Activated CD4-positive, alpha-beta T cell treated with anti-CD3 and anti-CD28 coated beads, Interleukin-2, amount 50 U/mL, for 4 hours (primary cell): ENCODE measurements at places on chromosomes 13 and 19.
A peak's percentile ranks its signal among the peaks of the same experiment; 100 is the strongest.

DNA sequence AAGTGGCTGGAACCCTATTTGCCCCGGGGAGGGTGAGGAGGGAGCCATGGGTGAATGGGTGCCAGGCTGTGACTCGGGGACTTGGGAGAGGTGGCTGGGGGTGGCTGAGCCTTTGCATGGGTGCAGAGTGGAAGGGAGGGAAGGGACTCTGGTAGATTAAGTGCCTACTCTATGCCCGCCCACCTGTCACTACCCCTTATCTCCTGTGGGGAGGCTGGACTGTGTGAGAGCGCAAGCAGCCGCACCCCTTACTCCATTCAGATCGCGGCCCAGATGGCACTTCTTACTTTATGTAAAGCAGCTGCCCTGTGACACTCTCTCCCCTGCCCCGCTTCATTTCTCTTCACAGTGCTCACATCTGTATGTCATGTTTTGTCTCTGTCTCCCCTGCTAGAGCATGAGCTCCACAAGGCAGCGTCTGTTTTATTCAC lies 2.9 kb downstream of the KASH5 start:
- DNase-seq = no peak

GRCh38 chr19:49190781-49191180 lies 33.2 kb downstream of the TRPM4 start:
- no peak for DNase-seq

- no peak for DNase-seq
Measured at GRCh38 chr19:53818756-53819155, 5.4 kb downstream of the NLRP12 start.

DNA sequence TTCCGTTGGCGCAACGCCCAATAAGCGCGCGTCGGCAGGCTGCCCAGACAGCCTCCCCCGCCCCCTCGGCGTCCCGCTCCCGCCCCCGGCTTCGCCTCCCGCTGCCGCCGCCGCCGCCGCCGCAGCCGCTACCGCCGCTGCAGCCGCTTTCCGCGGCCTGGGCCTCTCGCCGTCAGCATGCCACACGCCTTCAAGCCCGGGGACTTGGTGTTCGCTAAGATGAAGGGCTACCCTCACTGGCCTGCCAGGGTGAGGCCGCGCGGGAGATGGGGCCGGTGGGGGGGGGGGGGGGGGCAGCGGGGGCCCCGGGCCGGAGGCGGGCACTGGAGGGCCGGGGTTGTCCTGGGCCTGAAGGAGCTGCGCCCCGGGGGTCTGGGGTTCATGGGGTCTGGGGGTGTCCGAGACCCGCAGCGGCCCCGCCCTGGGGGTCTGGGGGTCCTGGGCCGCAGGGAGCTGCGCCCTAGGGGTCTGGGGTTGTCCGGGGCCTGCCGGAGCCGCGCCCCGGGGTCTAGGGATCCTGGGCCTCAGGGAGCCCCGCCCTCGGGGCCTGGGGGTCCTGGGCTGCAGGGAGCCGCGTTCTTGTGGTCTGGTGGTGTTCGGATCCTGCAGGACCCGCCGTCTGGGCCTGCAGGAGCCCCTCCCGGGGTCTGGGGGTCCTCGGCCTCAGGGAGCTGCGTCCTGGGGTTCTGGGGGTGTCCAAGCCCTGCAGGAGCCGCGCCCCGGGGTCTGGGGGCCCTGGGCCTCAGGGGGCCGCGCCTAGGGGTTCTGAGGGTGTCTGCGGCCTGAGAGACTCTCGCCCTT lies at the start of gene HDGFL2:
HDGFL2 (plus strand) TSS at position 124 of the 801 bp plus-strand sequence; CDS start at position 178, 54 bp downstream.
- no peak for DNase-seq

- no peak for DNase-seq
Measured at GRCh38 chr13:75641026-75641425, 4.9 kb downstream of the LMO7 start.

- DNase-seq = no peak
Measured at GRCh38 chr19:49976496-49976895, 15.5 kb upstream of the SIGLEC11 start.

GRCh38 chr13:28716511-28716910 lies 2.3 kb downstream of the SLC46A3 start:
- no peak for DNase-seq

DNA sequence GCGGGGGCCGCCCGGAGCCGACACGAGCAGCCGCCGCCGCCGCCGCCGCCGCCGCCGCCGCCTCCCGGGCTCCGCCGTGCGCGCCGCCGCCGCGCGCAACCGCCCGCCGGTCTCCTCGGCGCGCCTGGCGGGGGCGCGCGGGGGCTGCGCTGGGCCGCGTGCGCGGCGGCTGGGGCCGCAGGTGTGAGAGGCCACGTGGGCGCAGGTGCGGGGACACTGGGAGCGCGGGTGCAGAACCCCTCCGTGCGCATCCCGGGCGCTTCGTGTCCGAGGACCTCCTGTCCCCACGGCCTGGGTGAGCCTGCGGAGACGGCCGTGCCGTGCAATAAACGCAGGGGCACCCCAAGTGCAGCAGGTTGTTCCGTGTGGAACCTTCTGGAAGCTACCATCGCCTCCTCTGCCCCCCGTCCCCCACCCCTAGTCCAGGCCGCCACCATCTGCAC lies at the start of gene LINGO3:
LINGO3 (minus strand) TSS at position 41 of the 443 bp plus-strand sequence. CDS start 16,378 bp downstream, outside the sequence.
- no peak for DNase-seq

- no peak for DNase-seq
Measured at GRCh38 chr13:34139660-34140227, 321.8 kb downstream of the RFC3 start.

- no peak for DNase-seq
Measured at GRCh38 chr19:45814851-45815480, at the start of gene RSPH6A. RSPH6A (minus strand) TSS chr19:45815308; CDS start chr19:45815176, 132 bp downstream.

GRCh38 chr13:67519356-67519755 lies 289.2 kb upstream of the PCDH9 start:
- no peak for DNase-seq

DNA sequence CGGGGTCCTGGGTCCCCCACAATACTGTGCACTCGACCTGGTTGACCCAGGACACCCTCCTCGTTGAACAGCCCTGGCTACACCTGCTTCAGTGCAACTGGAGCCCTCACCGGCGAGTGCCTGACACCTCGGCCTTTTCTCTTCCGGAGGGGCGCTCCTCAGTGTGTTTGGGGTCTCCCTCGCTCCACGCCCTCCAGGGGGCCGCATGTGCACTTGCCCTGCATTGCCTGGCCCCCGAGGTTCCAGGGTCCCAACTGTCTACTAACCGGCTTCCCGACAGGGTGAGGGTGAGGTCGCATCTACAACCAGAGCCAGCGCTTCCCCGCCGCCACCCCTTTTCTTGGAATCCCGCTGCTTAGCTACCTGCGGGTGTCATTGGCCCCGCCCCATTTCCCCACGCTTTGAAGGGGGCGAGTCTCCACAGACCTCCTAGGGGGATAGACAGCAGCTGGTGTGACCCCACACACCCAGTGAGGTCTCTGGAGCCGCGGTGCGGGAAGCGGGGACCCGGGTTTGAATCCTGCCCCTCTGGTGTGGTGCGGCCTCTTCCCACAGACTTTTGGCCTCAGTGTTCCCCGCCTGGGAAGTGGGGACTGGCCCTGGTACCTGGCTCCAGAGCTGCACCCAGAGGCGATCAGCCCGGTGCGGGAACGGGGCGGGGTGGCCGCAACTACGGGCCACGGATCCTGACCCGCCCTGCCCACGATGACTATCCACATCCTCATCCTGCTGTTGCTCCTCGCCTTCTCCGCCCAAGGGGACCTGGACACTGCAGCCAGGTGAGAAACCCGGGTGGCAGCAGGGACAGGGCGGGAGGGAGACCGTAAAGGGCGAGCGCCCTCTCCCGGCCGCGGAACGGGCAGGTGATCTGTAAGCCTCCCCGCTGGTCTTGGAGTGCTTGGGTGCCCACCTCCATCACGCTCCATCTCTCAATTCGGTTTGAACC lies at the start of gene ADM5:
ADM5 (plus strand) TSS at position 462 of the 946 bp plus-strand sequence; CDS start at position 706, 244 bp downstream.
- no peak for DNase-seq

DNA sequence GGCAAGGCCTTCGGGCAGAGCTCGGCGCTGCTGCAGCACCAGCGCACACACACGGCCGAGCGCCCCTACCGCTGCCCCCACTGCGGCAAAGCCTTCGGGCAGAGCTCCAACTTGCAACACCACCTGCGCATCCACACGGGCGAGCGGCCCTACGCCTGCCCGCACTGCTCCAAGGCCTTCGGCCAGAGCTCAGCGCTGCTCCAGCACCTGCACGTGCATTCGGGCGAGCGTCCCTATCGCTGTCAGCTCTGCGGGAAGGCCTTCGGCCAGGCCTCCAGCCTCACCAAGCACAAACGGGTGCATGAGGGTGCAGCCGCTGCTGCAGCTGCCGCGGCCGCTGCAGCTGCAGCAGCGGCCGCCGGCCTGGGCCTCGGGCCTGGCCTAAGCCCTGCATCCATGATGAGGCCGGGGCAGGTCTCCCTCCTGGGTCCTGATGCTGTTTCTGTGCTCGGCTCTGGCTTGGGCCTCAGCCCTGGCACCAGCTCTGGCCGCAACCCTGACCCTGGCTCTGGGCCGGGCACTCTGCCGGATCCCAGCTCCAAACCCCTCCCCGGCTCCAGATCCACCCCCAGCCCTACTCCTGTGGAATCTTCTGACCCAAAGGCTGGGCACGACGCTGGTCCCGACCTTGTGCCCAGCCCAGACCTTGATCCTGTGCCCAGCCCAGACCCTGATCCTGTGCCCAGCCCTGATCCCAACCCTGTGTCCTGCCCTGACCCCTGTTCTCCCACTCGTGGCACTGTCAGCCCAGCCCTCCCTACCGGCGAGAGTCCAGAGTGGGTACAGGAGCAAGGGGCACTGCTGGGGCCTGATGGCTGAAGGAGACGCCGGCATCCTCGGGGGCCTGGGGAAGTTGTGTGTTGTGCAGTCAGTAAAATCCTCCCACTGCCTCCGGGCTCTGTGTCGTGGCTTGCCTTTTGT lies 2.0 kb upstream of the MCOLN1 start:
- no peak for DNase-seq

DNA sequence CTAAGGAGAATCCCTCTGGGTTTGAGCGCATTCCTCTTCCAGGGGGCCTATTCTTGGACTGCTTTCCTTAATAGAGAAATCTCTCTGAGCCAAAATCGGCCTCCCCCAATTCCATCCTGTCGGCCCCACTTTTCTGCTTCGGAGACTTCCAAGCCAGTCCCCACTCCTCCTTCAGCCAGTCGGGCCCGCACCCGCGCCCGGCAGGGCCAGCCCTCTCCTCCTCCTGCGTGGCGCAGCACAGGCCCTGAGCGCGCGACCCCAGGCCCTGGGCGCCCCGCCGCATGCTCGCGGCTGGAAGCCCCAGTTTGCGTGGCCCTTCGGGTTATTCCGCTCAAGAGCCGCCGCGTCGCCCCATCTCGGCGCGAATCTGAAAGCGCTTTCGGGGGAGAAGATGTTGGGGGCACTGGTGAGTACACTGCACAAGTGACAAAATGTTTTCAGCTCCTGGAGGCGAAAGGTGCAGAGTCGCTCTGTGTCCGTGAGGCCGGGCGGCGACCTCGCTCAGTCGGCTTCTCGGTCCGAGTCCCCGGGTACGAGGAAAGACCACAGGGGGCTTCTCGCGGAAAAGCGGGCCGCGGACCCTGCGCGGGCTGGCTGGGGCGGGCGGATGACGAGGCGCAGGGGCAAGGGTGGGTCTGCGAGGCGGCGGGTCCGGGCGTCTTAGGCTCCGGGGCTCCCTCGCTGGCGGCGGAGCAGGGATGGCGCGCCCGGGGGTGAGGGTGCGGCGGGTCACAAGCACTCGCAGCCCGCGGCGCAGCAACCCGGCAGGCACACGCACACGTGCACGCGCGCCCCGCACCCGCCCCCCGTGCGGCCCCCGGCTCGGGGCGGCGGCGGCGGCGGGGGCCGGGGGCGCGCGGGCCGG lies at the start of gene IL17D:
IL17D (plus strand) TSS at position 785 of the 865 bp plus-strand sequence. CDS start 303 bp downstream, outside the sequence.
- DNase-seq = peak; percentile 32

- DNase-seq = no peak
Measured at GRCh38 chr13:106464076-106464475, 71.4 kb downstream of the EFNB2 start.

DNA sequence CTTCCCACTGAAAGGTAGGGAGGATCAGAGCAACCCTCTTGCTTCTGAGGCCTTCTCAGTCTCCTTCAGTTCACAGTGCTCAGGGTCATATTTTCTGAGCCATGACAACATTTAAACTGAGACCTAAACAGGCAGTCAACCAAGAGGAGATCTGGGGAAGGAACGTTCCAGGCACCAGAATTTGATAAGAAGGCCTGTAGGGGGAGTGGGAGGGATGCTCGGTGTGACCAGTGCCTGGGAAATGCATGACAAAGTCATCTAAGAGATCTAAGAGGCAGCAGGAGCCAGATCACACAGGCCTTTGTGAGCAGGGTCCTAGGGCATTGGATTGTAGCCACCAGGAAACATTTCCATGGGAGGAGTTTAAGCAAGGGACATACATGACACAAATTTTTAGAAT lies 71.6 kb downstream of the SHISA2 start:
- no peak for DNase-seq

DNA sequence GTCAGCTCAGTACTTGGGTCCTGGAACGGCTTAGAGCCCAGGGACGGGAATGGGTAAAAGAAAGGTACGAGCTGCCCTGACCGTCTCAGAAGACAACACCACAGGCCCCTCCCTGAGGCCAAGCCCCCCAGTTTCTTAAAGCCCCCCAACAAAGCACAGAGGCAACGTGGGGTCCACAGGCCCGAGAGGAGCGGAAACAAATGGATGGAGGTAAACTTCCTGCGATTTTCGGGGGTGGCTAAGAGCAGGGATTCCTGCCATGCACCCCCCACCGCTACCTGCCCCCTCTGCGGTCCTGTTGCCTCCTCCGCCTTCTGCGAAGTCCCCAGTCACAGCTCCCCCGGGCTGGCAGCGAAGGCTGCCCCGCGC lies 48.2 kb downstream of the PTPRS start:
- DNase-seq = no peak

- DNase-seq = no peak
Measured at GRCh38 chr13:72983085-72983768, 75.6 kb upstream of the KLF5 start.

GRCh38 chr19:47693489-47693888 lies 19.7 kb upstream of the EHD2 start:
- DNase-seq = no peak

DNA sequence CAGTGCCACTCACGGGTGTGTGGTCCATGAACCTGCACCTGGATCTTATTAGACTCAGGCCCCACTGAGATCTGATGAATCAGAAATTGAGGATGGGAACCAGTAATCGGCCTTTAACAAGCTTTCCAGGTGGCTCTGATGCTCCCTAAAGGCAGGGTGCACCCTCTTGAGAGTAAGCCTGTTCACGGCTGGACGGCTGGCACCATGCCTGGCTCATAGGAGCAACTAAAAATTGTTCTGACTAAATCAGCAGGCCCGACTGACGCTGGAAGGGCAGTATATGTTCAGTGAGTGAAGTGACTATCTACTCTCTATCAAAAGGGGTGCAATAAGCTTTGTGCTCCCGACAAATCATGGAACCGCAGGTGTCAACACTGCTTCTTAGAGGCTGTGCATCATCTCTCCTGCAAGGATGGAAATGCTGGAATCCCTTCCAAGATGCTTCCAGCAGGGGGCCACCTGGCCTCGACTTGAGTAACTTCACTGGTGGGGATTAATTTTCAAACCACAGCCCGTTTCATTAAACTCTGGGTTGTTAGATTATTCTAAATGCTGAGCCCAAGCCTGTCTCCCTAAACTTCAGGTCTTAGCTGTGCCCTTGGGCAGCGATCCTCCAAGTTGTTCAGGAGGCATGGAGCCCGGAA lies 28.4 kb downstream of the TMTC4 start:
- DNase-seq = no peak
